Osteocyte (in vitro differentiated cells): ENCODE measurements at places on chromosomes 2 and 18. TPM values are rescaled to one million over a fixed set of nuclear protein-coding genes. Genes with fewer than 3 reads are reported as not detected.

Gene HOXD4
- total RNA-seq, result not detected in 2 replicates

GRCh38 chr18:78688249-78688648 is 291.4 kb upstream of the SALL3 start:
- H3K36me3 ChIP-seq, result no peaks in the 10 kb centered on the region
- no peaks in the 10 kb centered on the region for H3K27me3 ChIP-seq
- no peaks in the 10 kb centered on the region for H3K4me1 ChIP-seq
- no peak overlapping the region for H3K4me3 ChIP-seq
- H3K27ac ChIP-seq, result no peak overlapping the region

Gene MROH2A
- not detected in 2 replicates for total RNA-seq

- no peaks in the 10 kb centered on the region for H3K36me3 ChIP-seq
- DNase-seq, result no peak
- no peaks in the 10 kb centered on the region for H3K4me1 ChIP-seq
- H3K27me3 ChIP-seq, result peaks cover 9% of the 10 kb centered on the region
- no peak overlapping the region for H3K27ac ChIP-seq
These were observed 638.7 kb upstream of the SETBP1 start for GRCh38 chr18:44041961-44042360.

GRCh38 chr2:121575800-121576199 is 45.1 kb downstream of the RNU4ATAC start:
- peaks cover 8% of the 10 kb centered on the region for H3K36me3 ChIP-seq
- H3K4me1 ChIP-seq, result peaks cover 28% of the 10 kb centered on the region
- H3K4me3 ChIP-seq, result no peak overlapping the region
- H3K27ac ChIP-seq, result no peak overlapping the region
- DNase-seq, result no peak
- no peaks in the 10 kb centered on the region for H3K27me3 ChIP-seq

Gene SIX2
- 42.8 and 45.9 TPM in 2 replicates for total RNA-seq
